T follicular helper cell (primary cell): ENCODE measurements at places on chromosomes 5 and 9.

- DNase-seq: no peak
These were observed 113.8 kb upstream of the SPATA31D4 start for GRCh38 chr9:81814401-81814793.

- no peak for DNase-seq
These were observed 769.9 kb upstream of the ADAMTS16 start for GRCh38 chr5:4370218-4370617.

- DNase-seq: no peak
These were observed 7.2 kb downstream of the GAPT start for GRCh38 chr5:58498340-58498942.

- DNase-seq: no peak
These were observed 41.6 kb upstream of the TLR4 start for GRCh38 chr9:117662651-117663050.

GRCh38 chr5:16558984-16559629 lies 57.7 kb downstream of the RETREG1 start:
- no peak for DNase-seq

DNA sequence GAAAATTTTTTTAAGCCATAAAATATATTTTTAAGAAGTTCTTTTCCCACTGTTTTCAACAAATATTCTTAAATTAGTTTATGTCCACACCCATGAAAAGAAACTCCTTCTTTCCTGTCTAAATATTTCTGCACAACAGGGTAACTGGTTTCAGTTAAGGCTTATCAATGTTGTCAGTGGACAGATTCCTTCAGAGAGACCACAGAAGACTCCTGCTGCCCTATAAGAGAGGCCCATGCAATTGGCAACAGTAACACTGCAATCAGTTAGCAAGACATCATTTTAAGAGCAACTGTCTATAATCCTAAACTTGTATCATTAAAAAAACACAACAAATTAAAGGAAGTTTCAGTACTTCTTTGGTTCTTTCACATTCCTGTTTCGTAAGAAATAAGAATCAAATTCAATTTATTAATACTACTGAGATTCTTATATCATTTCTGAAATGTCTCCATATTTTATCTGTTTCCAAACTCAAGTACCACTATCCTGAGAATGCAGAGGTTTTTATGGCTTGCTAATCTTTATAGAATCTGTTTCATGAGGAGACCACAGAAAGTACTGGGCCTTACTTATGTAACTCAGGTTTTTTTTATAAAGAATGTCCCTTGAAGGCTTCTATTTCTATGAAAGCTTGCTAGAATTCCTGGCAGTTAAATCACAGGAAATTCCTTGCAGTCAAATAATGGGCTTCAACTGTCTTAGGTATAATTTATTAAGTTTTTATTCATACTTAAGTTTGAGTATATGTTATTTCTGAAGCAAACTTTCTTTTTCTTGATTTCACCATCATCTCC lies 240.2 kb downstream of the RFX3 start:
- no peak for DNase-seq

GRCh38 chr5:115850744-115851416 lies 9.1 kb downstream of the AP3S1 start:
- DNase-seq: no peak

DNA sequence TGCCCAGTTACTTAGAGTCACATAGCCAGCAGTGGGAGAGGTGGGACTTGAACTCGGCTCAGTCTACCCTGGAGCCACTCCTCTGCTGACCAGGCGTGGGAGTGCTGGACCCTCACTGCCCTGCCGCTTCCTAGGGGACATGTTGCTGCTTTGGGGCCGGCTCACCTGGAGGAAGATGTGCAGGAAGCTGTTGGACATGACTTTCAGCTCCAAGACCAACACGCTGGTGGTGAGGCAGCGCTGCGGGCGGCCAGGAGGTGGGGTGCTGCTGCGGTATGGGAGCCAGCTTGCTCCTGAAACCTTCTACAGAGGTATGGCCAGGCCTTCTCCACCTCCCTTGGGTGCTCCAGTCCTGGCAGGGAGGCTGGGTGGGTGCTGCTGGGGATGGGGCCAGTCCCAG lies 3.4 kb upstream of the CACFD1 start:
- no peak for DNase-seq

DNA sequence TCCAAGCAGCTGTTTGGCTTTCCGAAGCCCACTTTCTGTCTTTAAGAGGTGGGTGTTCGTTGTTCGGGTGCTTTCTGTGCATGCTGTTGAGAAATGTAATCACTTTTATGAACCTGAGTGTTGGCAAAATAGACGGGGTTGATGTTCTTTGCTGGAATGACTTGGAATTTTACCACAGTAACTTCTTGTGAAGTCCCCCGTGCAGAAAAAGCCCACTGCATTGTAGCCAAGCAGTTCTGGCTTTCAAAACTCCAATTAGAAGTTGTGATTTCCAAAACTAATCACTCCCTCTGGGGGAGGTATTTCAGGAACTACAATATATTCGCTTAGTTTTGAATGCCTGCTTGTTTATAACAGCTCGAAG lies 111.1 kb downstream of the PAM start:
- no peak for DNase-seq

GRCh38 chr5:10839118-10839517 lies 78.1 kb upstream of the DAP start:
- no peak for DNase-seq

DNA sequence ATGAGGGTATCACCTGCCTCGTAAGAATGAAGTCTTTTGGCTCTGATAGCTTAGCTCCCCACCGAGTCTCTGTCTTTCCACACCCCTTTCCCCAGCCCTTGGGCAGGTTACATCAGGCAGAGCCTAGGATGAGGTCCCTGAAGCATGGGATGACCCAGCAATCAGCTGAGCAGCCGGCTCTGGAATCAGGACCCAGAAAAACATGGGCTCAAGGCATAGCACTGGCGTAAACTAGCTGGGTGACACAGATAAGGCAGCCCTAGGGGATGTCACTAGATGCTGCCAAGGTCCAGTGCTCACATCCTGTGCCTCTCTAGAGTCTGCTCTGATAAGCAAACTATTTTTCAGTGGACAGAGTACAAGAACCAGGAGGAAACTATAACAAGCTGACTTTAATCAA lies 26.6 kb downstream of the IDNK start:
- DNase-seq: no peak

GRCh38 chr5:10611290-10611689 lies 47.4 kb downstream of the ANKRD33B start:
- no peak for DNase-seq

DNA sequence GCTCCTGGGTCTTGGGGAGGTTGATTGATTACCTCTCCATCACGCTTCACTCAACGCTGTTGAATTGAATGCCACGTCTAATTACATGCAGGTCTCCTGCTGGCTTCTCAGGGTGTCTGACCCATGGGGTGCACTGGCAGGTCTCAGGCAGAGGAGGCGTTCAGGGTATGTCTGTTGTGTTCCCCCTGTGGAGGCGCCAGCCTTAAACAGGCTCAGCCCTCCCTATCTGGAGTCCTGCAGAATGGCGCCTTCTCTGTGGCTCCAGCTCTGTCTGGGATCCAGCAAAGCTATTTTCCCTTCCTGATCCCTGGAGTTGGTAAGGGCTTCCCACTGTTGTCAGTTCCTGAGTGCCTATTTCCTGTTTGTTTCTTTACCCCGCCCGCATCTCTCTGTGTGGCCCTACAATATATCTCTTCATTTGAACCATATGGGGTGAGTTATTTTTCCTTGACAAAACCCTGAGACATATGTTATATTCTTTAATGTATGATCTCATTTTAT lies 150.0 kb downstream of the NTRK2 start:
- DNase-seq: no peak

DNA sequence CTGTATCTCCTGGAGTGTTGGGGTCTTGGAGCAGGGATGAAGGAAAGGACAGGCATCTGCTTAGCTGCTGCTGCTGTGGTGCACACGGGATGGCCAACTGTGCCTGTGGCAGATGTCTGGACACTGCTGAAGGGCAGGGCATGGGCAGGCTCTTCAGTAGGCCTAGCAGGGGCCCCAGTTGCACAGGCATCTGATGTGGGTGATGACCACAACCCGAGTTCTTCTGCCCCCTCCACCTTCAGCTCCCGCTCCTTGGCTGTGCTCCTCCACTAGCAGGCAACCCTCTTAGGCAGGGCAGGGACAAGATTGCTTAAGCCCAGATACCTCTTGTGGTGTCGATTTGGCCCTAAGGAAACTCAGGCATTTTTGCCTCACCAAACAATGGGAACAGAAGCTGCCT lies 9.0 kb upstream of the MEGF10 start:
- DNase-seq: no peak

- DNase-seq: peak; percentile 51
These were observed 99.0 kb upstream of the SLC1A3 start for GRCh38 chr5:36507332-36507952.

- no peak for DNase-seq
These were observed 83.1 kb downstream of the JMY start for GRCh38 chr5:79318935-79319614.

DNA sequence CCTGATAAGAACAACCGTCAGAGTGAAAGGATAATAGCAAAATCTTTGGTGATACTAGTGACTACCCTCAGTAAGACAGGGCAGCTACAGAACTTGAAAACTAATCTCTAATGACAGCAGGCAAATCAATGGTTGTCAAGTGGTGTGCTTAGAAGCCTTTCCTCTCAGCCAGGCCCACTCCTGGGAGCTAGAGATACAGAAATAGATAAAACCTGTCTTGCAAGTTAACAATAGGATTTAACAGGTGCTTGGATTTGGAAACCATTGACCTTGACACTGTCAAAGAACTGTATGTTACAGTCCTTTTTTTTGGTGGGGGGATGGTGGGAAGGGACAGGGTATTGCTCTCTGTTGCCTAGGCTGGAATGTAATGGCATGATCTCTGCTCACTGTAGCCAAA lies 118.6 kb downstream of the BASP1 start:
- no peak for DNase-seq

DNA sequence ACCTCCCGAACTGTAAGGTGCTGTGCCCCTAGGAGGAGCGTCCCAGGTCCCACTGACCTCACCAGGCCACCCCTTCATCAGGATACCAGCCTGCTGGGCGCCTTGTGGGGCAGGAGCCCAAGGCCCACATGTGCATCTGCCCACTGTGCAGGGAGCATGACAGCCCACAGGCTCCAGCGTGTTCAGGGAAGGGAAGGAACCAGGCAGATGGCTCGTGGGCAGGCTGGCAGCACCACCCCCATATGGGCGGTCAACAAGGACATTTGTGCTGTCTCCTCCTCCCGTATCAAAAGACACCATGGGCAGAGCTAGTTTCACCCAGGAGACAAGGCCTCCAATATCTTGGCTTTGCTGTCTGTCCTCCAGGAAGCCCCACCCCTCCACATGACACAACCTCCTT lies 85.5 kb upstream of the PPP1R26 start:
- DNase-seq: no peak

DNA sequence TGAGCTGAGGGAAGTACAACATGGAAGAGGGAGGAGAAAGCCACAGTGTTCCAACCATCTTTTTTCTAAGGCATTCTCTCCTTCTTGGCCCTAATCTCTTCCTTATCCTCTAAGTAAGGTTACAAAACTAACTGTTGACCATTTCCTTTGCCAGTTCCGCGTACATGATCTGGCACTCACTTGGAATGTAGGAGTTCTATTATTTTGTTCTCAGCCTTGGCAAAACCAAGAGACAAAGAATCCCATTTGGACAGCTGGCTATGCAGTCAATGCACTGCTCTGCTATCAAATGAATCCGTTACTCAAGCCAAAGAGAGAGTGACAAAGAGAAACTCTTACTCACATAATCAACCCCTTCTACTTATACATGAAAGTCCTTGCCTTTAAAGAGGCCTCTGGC lies 410.3 kb downstream of the DTWD2 start:
- DNase-seq: no peak
